ENCODE measurements at places on chromosomes 2 and 18. TPM values are rescaled to one million over a fixed set of nuclear protein-coding genes. Genes with fewer than 3 reads are reported as not detected.

- no peaks in the 10 kb centered on the region for H3K27me3 ChIP-seq
- no peak for DNase-seq
- no peak overlapping the region for H3K4me3 ChIP-seq
- H3K36me3 ChIP-seq = no peaks in the 10 kb centered on the region
- no peak overlapping the region for H3K27ac ChIP-seq
Measured at GRCh38 chr18:42426496-42427015, 471.5 kb downstream of the PIK3C3 start.

DNA sequence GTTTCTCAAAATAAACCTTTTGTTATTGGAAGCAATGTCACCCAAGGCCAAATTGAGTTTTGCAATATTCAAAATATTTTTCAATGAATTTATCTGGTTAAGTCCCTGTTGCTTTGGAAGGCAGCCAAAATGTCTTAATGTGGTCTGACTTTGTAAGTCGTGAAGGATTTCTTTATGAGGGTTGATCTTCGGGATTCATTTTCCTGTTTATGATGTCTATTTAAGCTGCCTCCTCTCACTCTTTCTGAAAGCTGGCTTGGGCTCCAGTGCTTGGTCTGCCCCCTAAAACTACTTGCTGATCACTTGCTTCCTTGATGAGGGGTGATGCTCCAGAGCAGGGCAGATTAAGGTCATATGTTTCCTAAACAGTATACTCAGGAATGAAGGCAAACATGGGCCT, 141.1 kb downstream of the ANTXR1 start:
- peaks cover 18% of the 10 kb centered on the region for H3K36me3 ChIP-seq
- peaks cover 51% of the 10 kb centered on the region for H3K4me1 ChIP-seq
- H3K27ac ChIP-seq = no peak overlapping the region
- no peak overlapping the region for H3K4me3 ChIP-seq

DNA sequence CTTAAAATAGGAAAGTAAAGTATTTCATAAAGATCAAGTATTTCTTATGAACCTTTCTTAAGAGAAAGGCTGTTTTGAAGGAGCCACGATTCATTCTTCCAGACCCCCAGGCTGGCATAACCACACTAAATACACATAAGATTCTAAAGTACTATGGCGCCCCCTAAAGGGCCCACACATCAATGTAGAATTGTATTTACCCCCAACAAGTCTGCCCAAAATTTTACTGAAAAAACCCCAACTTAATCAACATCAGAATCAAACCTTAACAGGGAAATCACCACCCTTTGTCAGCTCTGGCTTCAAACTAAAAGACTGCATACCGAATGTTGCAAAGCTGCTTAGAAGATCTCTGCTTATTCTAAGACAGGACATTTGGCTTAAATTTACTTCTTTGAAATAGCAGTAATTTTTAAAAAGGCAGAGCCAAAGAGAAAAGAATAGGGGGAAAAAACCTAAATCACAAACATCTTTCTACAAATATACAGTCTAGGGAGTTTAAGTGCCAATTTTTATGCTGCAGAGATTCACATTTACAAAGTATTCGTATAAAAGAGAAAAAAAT, 20.4 kb upstream of the BCL2 start:
- H3K4me1 ChIP-seq = no peaks in the 10 kb centered on the region
- H3K36me3 ChIP-seq = peaks cover 33% of the 10 kb centered on the region
- peak; percentile 54 for DNase-seq
- no peaks in the 10 kb centered on the region for H3K27me3 ChIP-seq

- H3K27me3 ChIP-seq = no peaks in the 10 kb centered on the region
- no peak overlapping the region for H3K27ac ChIP-seq
- no peaks in the 10 kb centered on the region for H3K4me1 ChIP-seq
- no peak for DNase-seq
- no peak overlapping the region for H3K4me3 ChIP-seq
Measured at GRCh38 chr18:5998166-5998881, 103.0 kb upstream of the TMEM200C start.

DNA sequence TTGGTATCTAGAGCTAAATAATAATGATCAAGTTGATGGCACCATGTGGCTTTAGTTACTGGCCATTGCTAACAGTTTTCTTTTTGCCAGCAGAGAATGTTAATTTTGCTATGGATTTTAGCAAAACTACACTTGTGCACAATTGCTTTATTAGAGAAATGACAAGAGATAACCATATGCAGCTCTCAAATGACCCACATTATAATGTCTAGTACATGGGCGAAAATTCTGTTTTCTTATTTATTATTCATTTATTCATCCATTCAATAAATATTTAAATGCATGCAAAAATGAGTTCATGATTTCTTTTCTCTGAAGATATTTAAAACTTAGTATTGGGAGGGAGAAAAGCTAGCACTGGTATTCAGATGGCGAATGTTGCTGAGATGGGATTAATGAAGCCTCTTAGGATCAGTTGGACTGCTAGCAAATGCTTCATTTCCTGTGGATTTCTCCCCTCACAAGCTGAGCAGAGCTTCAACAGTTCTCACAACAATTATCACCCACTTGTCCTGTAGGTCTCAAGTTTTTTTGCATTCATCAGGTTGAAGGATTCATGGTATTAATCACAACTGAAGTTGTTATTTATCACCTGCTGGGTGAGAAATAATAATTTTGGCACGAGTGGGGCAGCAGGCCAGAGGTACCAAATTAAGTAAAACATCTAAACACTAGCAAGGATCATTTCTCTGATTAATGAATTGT, 95.2 kb downstream of the MTX2 start:
- no peaks in the 10 kb centered on the region for H3K36me3 ChIP-seq
- H3K4me1 ChIP-seq = no peaks in the 10 kb centered on the region
- no peak overlapping the region for H3K27ac ChIP-seq

DNA sequence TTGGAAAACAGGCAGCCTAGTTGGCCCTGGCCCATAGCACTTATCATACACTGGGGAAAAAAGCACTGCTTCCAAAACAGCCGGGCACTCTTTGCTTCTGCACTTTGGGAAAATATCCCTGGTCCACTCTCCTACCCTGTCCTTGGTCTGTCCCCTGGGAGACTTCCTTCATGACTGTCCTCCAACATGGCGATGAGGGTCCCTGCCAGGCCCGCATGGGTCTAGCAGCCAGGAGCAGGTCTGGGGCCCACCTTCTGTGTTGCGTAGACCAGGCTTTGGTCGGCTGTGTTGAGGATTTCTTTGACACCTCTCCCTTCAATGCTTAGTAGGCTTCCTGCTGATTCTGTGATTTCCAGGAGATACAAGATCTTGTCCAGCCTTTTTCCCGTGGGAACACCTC, 12.2 kb downstream of the KCNF1 start:
- no peaks in the 10 kb centered on the region for H3K36me3 ChIP-seq
- H3K4me1 ChIP-seq = no peaks in the 10 kb centered on the region
- no peak overlapping the region for H3K27ac ChIP-seq
- H3K27me3 ChIP-seq = no peaks in the 10 kb centered on the region
- no peak overlapping the region for H3K4me3 ChIP-seq

DNA sequence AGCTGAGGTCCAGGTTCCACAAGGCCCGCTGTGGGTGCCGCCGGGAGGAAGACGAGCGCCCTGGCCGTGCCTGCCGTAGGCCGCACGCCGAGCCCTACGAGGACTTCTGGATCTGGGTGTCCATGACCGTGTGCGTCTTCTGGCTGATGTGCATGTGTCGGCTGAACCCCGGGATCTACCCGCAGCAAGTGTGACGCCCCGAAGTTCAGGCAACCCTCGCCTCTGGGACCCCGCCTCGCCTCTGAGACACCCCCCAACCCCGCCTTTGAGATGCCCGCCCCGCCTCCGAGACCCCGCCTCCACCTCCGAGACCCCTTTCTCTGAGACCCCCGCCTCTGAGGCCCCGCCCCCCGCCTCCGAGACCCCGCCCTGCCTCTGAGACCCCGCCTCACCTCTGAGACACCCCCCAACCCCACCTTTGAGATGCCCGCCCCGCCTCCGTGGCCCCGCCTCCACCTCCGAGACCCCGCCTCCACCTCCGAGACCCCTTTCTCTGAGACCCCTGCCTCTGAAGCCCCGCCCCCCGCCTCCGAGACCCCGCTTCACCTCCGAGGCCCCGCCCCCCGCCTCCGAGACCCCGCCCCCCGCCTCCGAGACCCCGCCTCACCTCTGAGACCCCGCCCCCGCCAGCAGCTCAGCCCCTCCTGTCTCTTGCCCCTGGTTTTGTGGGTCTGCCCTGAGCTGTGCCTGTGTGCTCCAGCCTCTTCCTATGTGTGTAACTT, 3.7 kb downstream of the RTP5 start:
- no peak overlapping the region for H3K27ac ChIP-seq
- H3K27me3 ChIP-seq = peaks cover 8% of the 10 kb centered on the region
- H3K36me3 ChIP-seq = no peaks in the 10 kb centered on the region
- no peaks in the 10 kb centered on the region for H3K4me1 ChIP-seq

- no peaks in the 10 kb centered on the region for H3K27me3 ChIP-seq
- peaks cover 4% of the 10 kb centered on the region for H3K36me3 ChIP-seq
- no peak overlapping the region for H3K4me3 ChIP-seq
- DNase-seq = no peak
Measured at GRCh38 chr18:48600456-48601090, 61.7 kb downstream of the CTIF start.

ZNF532 gene
- 128 TPM for total RNA-seq

KCNG2 gene
- total RNA-seq = 0.80 TPM
